ENCODE measurements at places on chromosomes 6 and 20.
A peak's percentile ranks its signal among the peaks of the same experiment; 100 is the strongest.

GRCh38 chr6:32968093-32968866 is at the start of gene BRD2:
Gene BRD2, plus strand, starts transcription at chr6:32968594. Its CDS starts 4,305 bp downstream, at chr6:32972899.
- peak; percentile 87 for DNase-seq

DNA sequence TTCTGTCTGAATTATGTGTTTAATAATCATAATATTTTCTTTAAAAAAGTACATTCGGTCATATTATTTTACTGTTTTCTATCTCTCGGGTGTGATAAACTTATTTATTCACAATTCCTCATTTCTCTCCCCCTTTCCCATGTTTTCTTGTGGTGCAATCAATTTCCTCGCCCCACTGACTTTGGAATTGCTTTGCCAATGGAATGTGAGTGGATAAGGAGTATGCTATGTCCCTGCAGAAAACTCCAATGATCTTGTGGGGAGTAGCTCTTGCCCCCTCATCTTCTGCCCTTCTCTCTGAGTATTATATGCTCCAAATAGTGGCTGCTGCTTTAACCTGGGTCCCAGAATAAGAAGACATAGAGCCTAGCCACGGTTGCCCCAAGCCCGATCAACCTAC is 64.1 kb downstream of the HMGN3 start:
- DNase-seq, result no peak

- DNase-seq, result no peak
Measured at GRCh38 chr6:41965429-41966213, 24.0 kb upstream of the CCND3 start.

DNA sequence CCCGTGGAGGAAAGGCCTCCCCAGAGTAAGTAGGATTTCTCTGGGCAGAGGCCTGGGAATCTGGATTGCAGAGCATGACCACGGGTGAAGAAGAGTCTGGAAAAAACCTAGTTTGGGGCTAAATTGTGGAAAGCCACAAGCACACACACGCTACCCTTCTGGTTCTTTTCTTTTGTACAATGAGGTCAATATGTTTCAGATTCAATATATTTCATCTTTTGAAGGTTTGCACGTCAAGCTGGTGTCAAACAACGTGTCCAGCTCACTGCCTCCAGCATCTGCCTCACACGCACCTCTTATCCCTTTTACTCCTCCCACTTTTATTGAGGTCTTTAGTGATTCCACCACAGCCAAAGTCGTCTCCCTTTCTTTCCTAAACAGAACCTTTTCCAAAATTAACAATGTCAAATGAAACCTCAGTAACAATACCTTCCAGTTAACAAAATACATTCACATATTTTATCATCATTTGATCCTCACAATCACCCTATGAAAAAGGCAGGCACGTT is 773 bp upstream of the EPB41L2 start:
- DNase-seq, result no peak

DNA sequence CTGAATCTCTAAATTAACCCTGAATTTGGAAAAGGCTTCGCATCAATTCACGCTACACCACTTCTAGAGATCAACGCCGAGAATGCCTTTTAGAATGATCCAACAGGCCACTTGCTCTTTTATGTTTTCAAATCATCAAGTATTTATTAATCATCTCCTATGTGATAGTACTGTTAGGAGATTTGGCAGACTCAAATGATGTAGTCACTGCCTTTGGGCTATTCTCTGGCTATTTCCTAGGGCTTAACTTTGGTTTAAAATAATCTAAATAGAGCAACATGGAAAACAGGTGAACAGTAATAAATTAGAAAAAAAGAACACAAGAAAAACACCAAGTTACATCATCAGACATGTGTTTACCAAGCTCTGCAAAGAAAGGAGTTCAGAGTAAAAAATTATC is 140.3 kb downstream of the TENT5A start:
- no peak for DNase-seq

- no peak for DNase-seq
Measured at GRCh38 chr6:37713529-37714119, 15.9 kb upstream of the MDGA1 start.

DNA sequence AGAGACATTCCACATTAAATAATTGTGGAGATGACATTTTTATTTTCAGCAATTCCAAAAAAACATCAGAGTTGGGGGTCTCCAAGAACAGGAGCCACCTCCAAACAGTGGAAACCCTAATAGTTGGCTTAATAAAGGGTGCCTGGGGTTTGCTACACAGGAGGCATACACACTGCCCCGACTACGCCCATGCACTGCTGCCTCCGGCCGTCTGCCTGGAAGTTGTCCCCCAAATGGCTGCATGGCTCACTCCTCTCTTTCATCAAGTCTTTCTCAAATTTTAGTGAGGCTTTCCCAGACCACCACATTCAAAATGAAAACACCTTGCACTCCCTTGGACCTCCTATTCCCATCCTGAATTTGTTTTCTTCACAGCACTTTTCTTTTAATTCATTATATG is 58.8 kb downstream of the ZMYND8 start:
- DNase-seq, result no peak

DNA sequence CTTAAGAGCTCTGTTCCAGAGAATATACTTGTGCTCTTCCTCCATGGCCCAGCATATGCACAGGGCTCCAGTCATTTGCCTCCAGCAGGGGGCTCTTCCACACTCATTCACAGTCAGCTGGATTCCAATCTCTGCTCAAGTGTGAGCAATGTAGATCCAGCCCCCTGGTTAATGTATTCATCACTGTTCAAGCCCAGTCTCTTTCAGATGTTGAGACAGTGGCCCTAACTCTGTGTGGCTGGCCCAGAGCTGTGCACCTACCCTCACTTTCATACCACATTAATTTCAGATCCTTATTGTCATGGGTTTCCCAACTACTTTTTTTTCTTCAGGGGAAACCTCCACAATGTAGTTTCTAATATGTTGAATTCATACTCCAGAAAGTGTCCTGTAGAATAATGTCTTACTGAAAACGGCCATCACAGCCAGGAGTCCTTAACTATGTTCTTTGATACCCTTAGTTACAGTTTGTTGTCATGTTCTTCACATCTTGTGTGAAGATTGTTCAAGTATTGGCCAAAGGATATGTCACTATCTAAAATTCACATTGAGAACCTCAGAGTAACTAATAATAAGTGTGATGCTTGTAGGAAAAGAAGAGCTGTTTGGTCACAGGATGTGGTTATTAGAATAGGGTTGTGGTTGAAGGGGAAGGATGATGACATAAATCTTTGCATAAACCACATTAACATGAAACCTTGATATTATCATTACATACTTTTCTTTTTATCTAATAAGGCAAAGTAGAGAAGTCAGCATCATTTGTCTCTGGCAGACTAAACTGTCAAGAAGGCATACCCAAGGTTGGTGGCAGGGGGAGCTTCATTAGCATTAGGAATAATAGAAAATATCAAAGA is 14.4 kb upstream of the HLA-DQA1 start:
- DNase-seq, result no peak

DNA sequence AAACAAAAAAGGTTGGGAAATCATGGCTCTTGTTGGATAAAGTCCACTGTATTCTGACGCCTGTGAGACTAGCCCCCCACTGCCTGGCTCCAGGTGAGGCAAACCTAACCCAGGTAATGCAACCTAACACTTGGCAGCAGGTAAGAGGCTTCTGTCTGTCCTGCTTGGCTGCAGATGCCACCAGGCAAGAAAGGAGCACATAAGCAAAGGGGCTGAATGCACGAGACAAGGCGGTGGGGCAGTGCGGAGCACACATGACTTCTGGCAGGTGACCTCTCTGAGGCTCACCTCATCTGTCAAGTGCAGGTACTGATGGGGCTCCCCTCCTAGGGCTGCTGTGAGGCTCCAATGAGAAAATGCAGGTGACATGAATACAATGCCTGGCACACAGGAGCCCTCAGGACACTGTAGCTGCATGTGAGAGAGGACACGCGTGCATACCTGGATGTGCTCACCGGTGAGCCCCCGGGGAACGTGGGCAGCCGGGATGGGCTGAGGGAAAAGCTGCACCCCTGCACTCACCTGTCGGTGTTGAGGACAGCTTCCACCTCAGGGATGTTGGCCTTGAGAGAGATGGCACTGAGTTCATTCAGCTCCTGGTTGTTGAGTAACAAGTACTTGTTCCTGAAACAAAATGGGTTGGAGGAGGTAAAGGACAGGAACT is 54.1 kb downstream of the MYH7B start:
- DNase-seq, result no peak

DNA sequence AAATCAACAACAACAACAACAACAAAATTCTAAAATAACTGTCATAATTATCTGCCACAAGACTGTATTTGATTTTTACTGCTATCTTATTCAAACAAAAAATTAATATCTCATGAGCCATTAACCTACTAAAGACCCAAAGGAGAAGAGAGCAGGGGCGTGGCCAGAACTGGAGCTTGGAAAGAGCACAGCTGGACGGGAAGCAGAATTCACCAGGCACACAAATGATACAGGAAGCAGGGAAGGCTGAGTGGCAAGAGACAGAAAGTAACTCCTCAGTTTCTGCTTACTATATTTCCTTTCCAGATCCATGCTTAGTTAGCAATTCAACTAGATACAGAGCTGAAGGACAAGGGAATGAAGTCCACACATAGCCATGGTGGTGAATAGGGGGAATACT is 54.4 kb downstream of the FKBP5 start:
- DNase-seq, result no peak

- no peak for DNase-seq
Measured at GRCh38 chr6:55047451-55048044, 126.8 kb upstream of the HCRTR2 start.

All from activated naive CD4-positive, alpha-beta T cell (primary cell).